ENCODE measurements at places on chromosomes 11 and 22.

GRCh38 chr22:17199003-17199731 is 20.1 kb downstream of the ADA2 start:
- no peak for DNase-seq

DNA sequence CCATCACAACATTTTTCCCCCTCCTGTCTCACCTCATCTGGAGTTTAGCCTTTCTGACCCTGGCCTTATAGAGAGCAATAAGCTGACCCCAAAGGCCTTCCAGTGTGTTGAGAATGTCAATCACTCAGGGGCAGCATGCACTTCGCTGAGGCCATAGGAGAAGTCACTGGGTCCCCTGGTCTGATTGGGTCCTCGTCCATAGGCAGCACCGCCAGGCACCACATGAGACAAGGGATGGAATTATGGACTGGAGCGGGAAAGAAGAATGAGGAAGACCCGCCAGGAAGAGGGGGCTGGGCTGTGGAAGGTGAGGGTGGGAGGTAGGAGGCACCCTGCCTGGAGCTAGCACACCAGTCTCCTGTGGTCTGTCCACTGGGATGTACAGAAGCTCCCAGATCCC is 72.9 kb downstream of the DSCAML1 start:
- no peak for DNase-seq

GRCh38 chr11:127568891-127569290 is 568.3 kb upstream of the KIRREL3 start:
- no peak for DNase-seq

DNA sequence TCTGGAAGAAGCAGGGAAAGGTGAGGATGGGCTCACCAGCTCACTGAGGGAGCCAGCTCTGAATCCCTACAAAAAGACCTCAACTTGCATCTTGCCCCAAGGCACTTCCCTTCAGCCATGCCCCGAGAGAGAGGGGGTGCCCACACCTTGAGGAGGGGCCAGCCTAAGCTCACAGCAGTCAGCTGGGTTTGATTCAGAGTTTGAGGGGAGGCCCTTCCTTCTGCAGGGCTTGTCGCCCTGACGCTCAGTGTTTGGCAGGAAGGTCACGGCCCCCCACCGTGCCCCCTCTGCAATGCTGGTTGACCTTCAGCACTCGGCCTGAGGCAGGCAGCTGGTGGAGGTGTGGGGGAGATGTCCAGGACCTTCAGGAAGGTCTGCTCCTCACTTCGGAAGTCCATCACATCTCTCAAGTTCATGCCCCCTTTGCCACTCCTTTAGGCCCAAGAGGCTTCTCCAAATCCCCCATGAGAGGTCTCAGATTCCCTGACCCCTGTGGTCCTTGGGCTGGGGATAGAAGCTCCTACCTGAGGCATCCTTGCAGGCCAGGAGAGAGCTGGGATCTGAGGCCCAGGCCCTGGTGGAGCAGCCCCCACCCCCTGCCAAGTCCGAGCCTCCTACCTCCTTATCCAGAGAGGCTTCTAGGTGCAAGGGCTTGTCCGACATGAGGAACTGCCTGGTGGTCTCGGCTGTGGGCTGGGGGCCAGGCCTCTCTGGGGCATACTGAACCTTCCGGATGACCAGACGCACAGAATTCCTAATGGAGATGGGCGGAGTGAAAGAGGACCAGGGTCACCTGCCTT is 37.6 kb downstream of the TPBGL start:
- DNase-seq = no peak

- DNase-seq = no peak
Observed at GRCh38 chr11:32056438-32056837, 34.4 kb upstream of the RCN1 start.

DNA sequence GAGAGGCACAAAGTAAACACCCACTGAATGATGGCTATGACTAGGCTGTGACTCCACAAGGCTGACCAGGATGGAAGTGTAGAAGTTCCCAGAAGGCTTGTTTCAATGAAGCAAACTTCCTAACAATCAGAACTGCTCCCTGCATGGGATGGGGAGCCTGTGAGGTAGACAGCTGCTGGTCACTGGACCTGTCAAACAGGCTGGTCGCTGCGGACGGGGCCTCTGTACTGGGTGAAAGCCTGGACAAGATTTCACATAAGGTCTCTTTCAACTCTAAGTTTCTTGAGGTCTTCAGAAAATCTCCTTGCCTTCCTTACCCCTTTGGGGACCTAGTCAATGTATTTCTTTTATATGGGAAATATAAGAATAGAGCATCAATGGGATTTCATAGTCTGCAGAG is 438.2 kb downstream of the BUD13 start:
- no peak for DNase-seq

- DNase-seq = no peak
Observed at GRCh38 chr11:76796511-76797198, 13.5 kb downstream of the TSKU start.

GRCh38 chr22:24179478-24180210 is 1.6 kb upstream of the SUSD2 start:
- no peak for DNase-seq

DNA sequence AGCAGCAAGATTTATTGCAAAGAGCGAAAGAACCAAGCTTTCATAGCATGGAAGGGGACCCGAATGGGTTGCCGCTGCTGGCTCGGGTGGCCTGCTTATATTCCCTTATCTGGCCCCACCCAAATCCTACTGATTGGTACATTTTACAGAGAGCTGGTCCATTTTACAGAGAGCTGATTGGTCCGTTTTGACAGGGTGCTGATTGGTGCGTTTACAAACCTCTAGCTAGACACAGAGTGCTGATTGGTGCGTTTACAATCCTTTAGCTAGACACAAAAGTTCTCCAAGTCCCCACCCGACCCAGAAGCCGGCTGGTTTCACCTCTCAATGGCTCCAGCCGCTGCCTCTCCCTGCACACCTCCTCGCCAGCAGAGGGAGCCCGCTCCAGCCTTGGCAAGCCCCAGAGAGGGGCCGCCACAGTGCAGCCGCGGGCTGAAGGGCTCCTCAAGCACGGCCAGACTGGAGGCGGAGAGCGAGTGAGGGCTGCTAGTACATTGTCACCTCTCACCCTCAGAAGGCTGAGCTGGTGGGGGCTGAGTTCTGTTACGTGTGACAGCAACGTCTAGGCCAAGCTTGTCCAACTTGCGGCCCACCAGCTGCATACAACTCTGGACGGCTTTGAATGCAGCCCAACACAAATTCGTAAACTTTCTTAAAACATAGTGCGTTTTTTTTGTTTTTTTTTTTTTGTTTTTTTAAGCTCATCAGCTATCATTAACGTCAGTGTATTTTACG is 8.7 kb downstream of the PTH start:
- no peak for DNase-seq

GRCh38 chr11:19868281-19868821 is 155.7 kb downstream of the NAV2 start:
- no peak for DNase-seq

GRCh38 chr22:46348099-46348695 is 12.7 kb downstream of the TRMU start:
- DNase-seq = no peak

DNA sequence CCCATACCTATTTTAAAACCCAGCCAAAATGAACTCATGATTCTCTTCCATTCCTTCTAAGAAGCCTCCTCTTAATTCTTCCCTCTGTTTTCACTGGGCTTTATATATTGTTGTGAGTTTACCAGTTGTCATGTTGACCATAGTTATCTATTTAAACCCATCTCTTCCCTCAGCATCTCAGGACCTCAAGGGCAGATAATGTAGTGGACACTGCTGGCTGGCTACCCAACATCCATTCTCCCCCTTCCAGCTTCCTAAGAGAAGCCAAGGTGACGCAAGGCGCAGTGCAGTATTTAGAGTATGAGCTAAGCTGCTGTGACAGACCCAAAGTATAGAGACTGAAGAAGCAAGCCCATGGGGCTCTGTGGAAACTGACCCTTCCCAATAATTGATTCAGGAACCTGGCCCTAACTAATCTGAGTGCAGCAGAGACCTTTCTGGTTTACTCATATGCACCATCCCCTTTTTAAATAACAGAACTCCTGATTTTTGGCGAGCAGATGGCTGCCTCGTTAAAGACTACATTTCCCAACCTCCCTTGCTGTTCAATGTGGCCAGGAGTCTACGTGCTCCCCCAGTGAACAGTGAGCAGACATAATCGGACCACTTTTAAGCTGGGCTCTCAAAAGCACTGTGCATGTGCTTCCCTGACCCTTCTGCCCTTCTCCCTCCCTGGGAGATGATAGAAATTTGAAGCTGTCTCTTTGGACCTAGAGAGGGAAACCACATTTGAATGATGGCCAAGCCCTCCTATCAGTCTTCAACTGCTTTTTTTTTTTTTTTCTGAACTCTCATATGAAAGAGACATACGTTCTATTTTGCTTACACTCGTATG is 28.1 kb upstream of the CREB3L1 start:
- no peak for DNase-seq

DNA sequence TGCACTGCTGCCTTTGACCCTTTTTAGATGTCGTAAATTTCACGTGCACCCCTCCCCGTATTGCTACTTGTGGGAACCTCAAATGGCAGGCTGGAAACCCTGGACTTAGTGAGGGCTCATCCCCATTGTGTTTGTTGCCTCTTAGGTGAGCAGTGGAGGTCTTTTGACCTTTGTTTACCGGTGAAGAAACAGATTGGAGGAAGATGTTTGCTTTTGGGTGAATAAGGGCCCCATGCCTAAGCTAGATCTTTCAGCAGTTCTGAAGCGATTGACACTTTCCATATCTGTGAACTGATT is 782 bp downstream of the SMARCB1 start:
- no peak for DNase-seq

DNA sequence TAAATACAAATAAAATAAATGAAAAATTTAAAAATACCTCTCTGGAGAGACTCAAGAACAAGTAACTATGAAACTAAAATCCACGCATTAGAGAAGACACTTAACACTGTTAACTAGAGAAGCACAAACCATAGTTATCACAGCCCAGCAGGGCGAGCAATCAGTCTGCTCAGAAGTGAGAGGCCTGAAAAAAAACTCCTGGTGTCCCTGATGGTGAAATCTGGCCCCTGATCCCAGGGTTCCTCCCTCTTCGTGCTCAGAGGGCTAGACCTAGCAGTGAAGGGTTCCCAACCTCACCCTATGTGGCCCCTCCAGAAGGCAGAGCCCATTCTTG is 49.7 kb upstream of the VPREB1 start:
- DNase-seq = no peak

GRCh38 chr11:35099278-35100012 is 39.5 kb upstream of the CD44 start:
- no peak for DNase-seq

DNA sequence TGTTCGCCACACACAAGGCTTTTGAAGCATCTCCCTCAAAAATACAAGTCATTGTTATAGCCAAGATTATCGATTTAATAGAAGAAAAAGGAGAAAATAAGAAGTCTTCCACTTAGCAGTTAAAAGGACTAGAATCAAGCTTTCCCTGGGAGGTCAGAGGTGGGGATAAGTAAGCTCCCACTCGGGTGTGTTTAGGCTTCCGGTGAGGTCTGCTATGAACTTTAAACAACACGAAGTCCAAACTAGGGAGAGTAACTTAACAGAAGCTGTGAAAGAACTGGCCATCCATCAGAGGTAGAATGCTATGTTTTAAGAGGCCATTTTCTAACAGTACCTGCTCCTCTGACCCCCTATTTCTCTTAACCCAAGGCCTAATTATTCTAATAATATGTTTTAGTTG is 91.4 kb upstream of the APOA1 start:
- no peak for DNase-seq

GRCh38 chr11:64742889-64743590 is 902 bp downstream of the RASGRP2 start:
- no peak for DNase-seq

DNA sequence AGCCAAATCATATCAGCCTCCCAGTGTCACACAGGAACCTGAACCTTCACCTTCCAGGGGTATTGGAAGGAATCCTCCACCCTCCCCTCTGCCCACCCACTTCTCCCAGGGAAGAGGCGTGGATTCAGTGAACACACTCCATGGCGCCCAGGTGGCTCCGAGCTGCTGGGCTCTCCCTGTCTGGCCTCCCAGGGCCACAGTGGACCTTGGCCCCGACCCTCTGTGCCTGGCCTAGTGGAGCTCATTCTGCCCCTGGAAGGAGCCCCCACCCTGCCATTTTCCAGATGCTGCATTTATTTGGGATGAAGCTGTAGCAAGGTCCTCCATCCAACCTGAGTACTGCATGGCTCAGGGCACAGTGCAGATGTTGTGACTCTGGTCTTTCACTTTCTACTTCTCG is 1340.1 kb downstream of the TBC1D22A start:
- no peak for DNase-seq

DNA sequence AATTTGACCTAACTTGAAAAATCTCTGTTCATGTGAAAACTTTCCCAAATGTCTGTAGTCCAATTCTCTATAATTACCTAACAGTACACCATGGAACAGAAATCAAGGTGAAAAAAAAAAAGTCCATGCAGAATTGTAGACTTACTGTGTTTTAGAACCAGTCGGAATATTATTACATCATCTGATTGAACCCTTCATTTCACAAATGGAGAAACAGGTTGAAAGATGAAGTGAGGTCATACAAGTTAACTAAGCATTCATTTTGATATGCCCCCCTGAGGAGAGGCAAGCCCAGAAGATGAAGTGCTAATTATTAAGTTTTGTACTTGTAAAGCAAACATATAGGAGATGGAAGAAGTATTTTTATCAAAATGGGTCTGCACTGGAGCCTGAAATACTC is 179.4 kb downstream of the WNT11 start:
- DNase-seq = no peak

DNA sequence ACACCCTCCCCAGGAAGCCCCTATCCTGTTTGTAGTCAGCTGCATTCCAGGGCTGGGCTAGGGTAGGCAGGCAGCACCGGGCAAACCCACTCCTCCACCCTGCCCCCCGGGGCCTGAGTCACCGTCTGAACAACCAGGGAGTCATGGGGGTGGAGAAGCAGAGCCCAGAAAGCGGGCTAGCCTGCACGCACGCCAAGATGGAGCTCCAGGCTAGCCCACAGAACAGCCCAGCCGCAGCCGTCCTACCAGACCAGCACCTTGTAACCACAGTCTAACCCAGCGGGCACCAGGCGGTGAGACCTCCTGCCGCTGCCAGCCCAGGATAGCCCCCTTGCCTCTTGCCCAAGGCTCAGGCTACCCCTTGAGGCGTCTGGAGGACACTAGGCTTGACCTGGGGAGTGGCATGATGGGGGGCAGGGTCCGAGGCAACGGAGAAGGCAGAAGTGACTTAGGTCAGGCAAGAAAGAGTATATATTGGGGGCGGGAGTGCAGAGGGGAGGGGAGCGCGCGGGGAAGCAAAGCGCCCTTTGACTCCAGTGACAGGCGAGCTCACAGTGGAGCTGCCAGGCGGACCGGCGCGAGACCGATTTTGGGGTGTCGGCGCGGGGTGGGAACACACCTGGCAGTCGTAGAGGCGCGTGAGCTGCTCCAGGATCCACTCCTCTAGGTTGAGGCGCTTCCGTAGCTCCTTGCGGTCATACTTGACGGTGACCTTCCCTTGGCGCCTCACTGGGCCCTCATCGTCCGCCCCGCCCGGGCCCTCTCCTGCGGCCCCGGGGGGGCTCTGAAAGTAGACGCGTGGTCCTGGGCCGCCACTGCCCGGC is 734 bp downstream of the PPP1R14B start:
- DNase-seq = no peak

DNA sequence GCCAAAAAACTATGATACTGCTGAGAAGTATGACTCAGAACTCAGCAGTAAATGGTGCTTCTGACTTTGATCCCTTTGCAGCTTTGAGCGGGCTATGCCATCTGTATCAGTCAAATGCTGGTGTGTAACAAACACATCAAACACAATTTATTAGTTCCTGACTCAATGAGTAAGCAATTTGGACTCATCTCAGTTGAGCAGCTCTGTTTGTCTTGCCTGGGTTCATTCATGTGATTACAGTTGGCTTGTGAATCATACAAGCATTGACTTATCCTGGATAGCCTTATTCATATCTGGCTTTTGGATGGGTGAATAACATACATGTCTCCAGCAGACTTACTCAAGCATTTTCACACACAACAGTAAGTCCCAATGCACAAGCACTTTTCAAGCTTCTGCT is 858.8 kb downstream of the METTL15 start:
- no peak for DNase-seq

Measured in NCI-H1417 treated with DMSO at 0.1 percent for 48 hours (cell line).